GDM1 (cell line): ENCODE measurements at places on chromosomes 16 and 17.

- DNase-seq = no peak
Measured at GRCh38 chr17:80151333-80151732, 4.4 kb upstream of the EIF4A3 start.

GRCh38 chr16:13923703-13924298, 3.8 kb downstream of the ERCC4 start:
- DNase-seq = peak; percentile 10

DNA sequence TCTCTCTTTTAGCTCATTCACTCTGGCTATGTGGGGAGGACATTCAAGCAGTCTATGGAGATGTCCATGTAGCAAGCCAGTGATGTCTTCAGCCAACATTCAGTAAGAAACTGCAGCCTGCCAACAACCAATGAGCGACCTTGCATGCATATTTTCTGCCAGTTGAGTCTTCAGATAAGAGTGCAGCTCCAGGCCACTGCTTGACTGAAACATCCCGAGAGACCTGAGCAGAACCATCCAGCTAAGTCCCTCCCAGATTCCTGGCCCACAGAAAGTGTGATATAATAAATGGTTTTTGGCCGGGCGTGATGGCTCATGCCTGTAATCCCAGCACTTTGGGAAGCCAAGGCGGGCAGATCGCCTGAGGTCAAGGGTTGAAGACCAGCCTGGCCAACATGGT, 10.5 kb upstream of the C17orf58 start:
- no peak for DNase-seq

- no peak for DNase-seq
Measured at GRCh38 chr17:81002409-81003361, 11.0 kb downstream of the CHMP6 start.

GRCh38 chr16:1194665-1195392, 30.2 kb downstream of the TPSG1 start:
- DNase-seq = no peak

- DNase-seq = peak; percentile 91
Measured at GRCh38 chr16:17343028-17343427, 127.7 kb downstream of the XYLT1 start.

DNA sequence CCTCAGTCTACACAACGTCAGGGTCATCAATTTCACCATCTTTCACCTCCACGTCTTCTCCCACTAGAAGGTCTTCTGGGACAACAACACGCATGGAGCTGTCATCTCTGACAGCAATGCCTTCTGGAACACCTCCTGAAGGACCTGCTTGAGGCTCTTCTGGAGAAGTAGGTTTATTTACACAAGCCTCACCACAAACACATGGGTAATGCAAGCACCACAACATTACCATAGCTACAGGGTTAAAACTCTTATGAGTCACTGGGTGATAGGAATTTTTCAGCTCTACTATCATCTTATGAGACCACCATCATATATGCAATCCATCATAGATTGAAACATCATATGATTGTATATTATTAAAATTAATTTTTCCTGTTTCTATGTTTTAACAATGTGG, 215.4 kb downstream of the CHD9NB start:
- no peak for DNase-seq

DNA sequence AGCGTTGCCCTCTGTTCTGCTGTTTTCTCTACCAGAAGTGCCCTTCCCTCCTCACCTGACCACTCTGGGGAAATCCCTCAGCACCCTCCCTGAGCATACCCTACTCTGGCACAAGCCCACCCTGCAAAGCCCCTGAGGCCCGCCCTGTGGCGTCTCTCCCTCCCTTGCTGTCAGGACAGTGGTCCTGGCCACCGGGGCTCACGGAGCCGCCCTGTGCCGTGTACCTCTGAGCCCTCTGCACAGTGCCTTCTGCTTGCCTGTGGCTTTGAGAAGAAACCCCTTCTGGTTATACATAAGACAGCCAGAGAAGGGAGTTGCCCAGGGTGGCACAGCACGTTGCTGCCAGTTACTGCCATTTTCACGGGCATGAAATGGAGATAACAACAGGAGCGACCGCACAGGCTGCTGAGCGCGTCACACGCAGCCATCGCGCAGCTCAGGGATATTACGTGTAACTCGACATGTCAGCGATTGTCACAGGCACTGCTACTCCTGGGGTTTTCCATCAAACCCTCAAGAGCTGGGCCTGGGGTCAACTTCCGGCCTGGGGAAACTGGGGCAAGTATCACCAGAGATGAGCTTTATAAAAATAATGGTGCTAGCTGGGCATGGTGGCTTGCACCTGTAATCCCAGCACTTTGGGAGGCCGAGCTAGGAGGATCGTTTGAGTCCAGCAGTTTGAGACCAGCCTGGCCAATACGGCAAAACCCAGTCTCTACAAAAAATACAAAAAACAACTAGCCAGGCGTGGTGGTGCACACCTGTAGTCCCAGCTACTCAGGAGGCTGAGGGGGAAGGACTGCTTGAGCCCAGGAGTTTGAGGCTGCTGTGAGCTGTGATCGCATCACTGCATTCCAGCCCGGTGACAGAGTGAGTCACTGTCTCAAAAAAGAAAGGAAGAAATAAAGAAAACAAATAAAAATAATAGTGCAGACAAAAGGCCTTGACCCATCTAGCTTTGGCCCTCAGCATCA, 14.8 kb downstream of the SCGB1C2 start:
- DNase-seq = no peak

- DNase-seq = no peak
Measured at GRCh38 chr17:54844233-54844632, 56.4 kb upstream of the TOM1L1 start.

DNA sequence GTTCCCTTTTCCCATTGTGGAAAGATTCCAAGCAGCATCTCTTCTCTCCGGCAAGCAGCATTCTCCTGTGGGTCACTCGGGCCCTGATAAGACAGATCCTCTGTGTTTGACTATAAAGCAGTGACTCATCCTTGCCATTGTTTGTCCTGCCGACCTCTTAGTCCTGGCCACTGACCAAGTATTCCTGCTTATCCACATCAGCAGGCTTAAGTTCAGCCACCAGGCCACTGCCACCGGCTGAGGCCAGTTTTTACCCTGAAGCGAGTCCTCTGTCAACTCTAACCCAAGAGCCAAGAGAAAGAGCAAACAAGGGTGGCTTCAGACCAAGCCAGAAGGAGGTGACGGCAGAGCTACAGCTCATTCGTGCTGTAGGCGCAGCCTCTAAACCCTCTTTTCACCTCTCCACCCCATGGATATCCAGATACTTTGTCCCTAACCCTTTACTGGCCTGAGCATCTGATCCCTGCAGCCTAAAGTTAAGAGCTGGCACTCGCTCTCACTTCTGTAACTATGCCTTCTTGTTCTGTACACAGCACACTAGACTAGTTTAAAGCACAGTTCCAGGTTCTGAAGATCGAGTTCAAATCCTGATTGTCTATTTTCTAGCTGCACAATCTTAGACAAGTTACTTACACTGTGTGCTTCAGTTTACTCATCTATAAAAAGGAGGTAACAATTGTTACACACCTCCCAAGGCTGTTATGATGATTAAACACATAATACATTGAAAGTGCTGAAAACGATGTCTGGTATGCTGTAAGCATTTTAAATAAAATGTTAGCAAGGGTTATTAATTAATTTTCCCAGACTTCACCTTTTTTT, 31.0 kb downstream of the SOX9 start:
- no peak for DNase-seq

GRCh38 chr16:67447508-67448076, 16.7 kb downstream of the HSD11B2 start:
- DNase-seq = peak; percentile 26

GRCh38 chr16:75385507-75386152, 47.7 kb downstream of the CFDP1 start:
- peak; percentile 15 for DNase-seq

GRCh38 chr17:19383681-19384470, 3.1 kb downstream of the MFAP4 start:
- no peak for DNase-seq

DNA sequence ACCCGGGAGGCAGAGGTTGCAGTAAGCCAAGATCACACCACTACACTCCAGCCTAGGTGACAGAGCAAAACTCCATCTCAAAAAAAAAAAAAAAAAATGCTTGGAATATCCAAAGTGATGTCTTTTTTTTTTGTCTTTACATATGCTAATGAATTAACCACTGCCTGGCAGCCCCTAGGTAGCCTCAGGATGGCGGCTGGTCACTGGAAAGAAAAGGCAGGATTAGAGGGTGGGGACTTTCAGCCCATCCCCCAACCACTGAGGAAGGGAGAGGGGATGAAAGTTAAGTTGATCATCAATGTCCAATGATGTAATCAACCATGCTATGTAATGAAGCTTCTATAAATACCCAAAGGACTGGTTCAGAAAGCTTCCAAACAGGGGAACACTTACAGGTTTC, 26.8 kb downstream of the RNF157 start:
- DNase-seq = no peak

GRCh38 chr16:1961651-1962067, 2.3 kb downstream of the NDUFB10 start:
- DNase-seq = no peak

DNA sequence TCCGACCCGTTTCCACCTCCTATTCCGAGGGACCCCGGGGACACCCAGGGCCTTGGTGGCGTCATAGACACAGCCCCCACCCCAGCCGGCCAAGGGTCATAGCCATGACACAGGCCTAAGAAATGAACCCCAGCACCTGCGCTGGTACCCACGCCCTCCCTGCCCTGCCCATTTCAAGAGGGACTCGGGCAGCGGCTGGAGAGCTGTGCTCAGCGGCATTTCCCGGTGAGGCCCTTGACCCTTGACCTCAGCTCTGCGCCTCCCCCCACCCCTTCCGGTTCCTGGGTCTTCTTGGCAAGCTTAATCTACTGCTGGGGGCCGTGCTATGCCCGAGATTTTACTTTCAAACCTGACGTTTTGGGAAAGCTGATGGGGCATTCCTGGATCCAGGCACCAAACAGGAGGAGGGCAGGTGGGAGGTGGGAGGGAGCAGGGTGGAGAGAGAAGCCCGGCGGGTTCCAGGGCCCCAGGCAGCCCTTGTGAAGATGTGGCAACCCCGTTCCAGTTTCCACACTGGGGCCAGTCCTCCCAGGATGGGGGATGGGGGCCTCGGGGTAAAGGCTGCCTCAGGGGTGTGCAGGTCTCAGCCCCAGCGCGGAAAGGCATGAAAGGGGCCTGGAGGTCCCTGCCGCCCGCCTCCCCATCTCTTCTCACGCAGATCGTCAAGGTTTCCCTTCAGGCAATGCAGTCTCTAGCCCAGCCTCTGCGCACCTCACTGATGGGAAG, at the start of gene SLC22A31:
Gene SLC22A31, minus strand, starts transcription at position 414 of the 726 bp plus-strand sequence. Its CDS starts 36 bp downstream, at position 378.
- DNase-seq = no peak

DNA sequence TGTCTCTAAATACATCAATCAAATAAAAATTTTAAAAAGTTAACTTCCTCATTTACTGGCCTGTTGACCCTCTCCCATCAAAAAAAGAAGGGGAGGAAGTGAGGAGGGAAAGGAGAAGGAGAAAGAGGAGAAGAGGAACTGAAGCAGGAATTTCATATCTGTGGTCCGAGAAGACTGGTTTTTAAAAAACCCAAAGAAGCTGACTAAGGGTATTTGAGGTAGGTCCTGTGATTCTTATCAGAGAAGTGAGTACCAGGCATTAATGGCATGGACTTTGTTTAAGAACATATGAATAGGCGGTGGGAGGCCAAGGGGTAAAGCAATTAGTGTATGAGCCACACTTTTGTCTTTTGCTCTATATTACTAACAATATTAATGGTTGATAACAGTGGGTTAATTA, 2.0 kb downstream of the SLC46A1 start:
- no peak for DNase-seq

DNA sequence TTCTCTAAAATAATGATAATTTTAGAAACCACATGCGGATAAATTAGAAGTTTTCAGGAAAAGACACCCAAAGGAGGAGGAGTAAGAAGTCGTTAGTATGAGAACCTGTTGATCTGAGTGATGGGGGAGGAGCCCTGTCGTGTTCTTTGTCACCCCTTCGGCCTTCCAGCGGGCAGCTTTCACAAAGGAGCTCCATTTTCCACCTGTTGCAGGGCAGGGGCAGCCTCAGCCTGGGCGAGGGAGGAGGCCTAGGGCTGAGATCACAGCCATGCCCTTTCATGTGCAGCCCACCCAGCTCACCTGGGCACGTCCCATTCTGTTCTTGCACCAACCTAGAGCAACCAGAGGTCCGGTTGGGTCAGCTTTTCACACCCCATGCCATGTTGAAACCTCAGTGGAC, 5.3 kb downstream of the DUSP14 start:
- DNase-seq = no peak

DNA sequence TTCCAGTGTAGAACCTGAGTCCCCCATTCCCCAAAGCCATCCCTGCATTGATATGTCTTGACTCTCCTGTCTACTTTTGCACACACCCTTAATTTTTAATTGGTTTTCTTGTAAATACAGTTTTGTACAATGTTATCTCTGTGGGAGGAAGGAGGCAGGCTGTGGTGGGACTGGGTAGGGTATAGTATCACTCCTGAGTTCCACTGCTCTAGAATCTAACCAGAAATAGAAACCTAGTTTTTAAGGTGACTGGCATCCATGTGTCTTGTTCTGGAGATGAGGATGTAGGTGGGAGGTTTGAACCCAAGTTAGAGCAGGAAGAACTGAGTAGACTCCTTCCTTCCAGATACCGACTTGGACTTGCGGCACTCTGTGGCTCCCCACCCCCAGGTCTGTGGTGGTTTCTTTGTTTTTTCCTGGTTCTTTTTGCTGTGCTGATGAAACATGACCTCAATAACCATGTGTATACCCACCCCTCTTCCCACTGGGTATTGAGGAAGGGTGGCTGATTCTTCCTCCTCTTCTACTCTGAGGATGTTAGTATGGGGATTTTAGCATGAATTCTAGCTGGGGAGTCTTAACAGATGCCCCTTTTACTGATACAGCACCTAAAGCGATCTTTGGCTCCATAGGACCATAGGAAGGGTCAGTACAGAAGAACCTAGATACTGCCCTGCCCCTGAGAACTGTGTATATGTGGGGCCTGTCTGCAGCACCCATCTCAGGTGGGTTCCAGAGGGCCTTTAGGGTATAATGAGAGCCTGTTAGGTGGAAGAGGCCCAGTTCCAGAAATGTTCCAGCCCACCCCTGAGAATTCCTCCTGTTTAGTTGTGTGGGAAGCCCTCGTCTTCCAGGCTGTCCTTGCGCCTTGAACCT, 48.7 kb downstream of the SF3B3 start:
- no peak for DNase-seq

DNA sequence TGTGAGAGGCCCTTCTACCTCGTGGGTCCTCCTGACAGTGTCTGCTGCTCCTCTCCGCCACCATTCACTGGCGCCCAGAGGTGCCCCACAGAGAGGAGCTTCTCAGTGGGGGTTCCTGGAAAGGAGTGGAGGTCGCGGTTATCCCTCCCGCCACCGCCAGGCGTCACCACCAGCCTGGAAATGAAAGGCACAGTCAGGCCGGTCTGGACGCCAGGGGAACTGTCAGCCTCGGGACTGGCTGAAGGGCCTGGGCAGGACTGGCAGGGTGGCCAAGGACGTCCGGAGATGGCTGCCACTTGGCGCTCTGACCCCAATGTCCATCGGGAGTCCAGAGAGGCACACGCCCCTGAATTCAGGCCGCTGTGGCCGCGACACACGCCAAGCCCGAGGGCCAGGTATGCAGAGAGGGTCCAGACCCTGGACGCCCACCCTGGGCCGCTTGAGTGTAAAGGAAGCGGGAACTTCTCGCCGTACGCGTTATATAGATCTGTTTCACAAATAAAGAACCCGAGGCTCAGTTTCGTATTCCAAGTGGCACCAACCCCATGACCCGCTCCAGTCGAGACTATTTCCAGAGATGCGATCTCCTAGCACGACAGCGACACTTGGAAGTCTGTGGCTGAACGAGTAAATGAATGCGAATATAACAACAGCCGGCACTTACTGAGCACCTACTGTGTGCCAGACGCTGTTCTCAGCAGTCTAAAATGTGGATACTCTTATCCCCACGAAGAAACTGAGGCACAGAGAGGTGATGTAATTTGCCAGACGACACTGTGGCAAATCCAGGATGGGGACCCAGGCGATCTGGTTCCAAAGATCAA, 7.6 kb upstream of the NXPH3 start:
- peak; percentile 57 for DNase-seq

GRCh38 chr17:61398721-61399130, 917 bp upstream of the TBX2 start:
- no peak for DNase-seq
